ENCODE measurements at places on chromosomes 12 and 14. TPM values are rescaled to one million over a fixed set of nuclear protein-coding genes. Genes with fewer than 3 reads are reported as not detected.

DTX3 gene
- total RNA-seq, result 16.9 TPM

GUCY2C gene
- total RNA-seq, result not detected

KRT79 gene
- not detected for total RNA-seq

TRIM9 gene
- total RNA-seq, result 1.6 TPM

GNB3 gene
- 3.4 TPM for total RNA-seq

CCDC198 gene
- not detected for total RNA-seq

KRT82 gene
- not detected for total RNA-seq

CYP46A1 gene
- total RNA-seq, result 0.36 TPM

HOXC4 gene
- 0.36 TPM for total RNA-seq

MGAT4C gene
- total RNA-seq, result under 0.01 TPM

ULK1 gene
- 9.1 TPM for total RNA-seq

NANOG gene
- total RNA-seq, result 0.16 TPM

KRT3 gene
- total RNA-seq, result not detected

OR6C4 gene
- total RNA-seq, result not detected

ZNF385A gene
- total RNA-seq, result 1.6 TPM

RHOJ gene
- 7.4 TPM for total RNA-seq

GAS2L3 gene
- 38.0 TPM for total RNA-seq

LRFN5 gene
- 12.1 TPM for total RNA-seq

All from fibroblast of the aortic adventitia (primary cell).